ENCODE measurements at places on chromosomes 1 and 21.

GRCh38 chr1:229664133-229664689 is 38.2 kb downstream of the URB2 start:
- peak; percentile 75 for DNase-seq

DNA sequence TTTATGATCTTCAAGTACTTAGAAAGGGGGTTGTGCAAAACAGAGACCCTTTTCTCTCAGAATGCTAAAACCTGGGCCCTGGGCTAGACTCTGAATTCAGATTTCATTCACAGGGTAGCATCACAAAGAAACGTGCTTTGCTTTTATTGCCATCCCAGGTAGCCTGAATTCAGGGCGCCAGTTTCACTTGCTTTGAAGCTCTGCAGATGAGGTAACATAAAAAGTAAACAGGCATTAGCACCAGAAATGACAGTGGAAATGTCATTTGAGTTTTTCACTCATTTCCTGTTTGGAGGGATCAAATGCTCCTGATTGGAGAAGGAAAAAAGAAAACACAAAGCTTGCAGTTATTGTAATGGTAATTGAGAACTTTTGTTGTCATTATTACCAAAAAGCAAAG is 2.6 kb downstream of the SYPL2 start:
- no peak for DNase-seq

DNA sequence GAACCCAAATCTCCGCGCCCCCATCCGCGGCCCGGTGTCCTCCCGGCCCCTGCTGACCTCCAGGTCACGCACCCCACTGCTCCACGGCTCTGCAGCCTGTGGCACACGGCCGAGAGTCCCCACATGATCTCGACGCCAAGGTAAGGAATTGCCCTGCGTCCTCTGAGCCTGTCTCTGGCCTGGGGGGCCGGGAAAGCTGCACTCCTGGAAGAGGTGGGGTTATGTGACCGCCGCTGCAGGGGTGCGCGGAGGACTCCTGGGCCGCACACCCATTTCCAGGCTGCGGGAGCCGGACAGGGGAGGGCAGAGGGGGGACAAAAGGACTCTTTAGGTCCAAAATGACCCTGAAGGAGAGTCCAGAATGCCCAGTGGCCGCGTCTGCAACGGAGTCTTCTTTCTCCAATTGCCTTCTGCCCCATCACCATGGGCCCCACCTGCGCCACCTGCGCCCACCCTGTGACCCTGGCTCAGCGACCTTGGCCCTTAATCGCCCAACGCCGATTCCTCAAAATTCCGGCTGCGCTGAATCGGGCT is 997 bp upstream of the SIM2 start:
- no peak for DNase-seq

- DNase-seq, result no peak
Measured at GRCh38 chr1:47436979-47437446, 831 bp upstream of the FOXD2 start.

- DNase-seq, result no peak
Measured at GRCh38 chr1:51714374-51715019, 97.6 kb downstream of the OSBPL9 start.

Measured in B cell (primary cell).